ENCODE measurements at places on chromosomes 16 and 17.

GRCh38 chr16:30124985-30125379, 2.0 kb upstream of the MAPK3 start:
- no peak for DNase-seq

DNA sequence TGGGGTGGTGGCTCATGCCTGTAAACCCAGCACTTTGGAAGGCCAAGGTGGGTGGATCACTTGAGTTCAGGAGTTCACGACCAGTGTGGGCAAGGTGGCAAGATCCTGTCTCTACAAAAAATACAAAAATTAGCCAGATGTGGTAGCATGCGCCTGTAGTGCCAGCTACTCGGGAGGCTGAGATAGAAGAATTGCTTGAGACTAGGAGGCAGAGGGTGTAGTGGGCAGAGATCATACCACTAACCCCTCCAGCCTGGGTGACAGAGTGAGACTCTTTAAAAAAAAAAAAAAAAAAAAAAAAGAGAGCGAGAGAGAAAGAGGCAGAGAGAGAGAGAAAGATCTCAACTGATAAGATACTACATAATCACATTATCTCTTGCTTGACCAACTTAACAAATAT, 45.9 kb downstream of the KANSL1 start:
- DNase-seq, result no peak

DNA sequence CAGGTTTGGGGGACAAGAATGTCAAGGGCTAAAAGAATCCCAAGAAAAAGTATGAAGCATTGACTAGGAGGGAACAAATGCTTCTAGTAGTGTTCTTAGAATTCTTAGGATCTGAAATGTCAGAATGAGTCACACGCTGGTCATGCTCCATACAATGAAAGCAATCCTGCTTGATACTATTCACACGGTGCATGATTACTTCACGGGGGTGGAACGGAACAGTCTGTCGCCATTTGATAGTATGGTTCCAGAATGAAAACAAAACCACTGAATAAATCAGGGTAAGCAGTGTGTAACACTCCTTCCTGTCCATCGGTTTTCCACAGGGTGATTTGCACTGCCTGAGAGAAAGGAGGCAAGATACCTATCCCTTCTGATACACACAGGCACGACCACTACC, 22.9 kb upstream of the YWHAE start:
- DNase-seq, result no peak

DNA sequence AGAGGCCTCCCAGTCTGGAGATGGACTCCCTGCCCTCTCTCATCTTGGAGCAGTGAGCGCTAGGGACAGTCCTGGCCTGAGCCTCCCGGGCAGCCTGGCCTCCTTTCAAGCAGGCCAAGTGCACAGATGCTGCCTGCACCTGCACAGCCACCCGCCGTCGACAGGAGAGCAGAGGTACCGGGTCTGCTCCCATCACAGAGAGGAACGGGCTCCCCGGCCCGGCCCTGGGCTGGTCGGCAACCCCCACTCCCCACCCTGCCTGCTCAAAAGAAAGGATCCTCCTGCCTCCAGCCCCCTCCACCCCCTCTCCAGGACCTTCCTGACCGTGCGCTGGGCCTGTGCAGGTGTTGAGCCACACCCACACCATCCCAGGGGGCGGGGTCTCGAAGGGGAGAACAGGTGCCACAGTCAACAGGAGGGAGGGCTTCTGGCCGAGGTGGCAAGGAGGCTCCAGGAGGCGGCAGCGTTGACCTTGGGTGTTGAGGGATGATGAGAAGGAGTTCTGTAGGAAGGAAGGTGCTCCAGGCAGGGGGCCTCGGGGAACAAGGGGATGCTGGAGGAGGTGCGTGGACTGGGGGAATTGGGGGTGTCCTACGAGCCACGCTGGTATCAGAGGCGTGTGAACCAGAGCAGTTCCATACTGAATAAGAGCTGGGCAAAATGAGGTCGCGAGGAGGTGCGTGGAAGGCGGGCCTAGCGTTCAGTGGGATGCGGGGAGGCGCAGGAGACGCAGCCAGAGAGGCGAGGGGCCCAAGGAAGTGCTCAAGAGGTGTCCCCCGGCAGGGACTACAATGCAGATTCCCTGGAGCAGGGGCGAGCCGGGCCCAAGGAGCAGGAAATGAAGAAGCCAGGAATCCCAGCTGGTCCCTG, 967 bp upstream of the CDH15 start:
- no peak for DNase-seq

- no peak for DNase-seq
These were observed 24.6 kb upstream of the SMURF2 start for GRCh38 chr17:64686705-64687104.

- DNase-seq, result no peak
These were observed 119.2 kb downstream of the RPTOR start for GRCh38 chr17:80663781-80664206.

Data from GM20000 (cell line).